ENCODE measurements at places on chromosomes 1 and 21.

DNA sequence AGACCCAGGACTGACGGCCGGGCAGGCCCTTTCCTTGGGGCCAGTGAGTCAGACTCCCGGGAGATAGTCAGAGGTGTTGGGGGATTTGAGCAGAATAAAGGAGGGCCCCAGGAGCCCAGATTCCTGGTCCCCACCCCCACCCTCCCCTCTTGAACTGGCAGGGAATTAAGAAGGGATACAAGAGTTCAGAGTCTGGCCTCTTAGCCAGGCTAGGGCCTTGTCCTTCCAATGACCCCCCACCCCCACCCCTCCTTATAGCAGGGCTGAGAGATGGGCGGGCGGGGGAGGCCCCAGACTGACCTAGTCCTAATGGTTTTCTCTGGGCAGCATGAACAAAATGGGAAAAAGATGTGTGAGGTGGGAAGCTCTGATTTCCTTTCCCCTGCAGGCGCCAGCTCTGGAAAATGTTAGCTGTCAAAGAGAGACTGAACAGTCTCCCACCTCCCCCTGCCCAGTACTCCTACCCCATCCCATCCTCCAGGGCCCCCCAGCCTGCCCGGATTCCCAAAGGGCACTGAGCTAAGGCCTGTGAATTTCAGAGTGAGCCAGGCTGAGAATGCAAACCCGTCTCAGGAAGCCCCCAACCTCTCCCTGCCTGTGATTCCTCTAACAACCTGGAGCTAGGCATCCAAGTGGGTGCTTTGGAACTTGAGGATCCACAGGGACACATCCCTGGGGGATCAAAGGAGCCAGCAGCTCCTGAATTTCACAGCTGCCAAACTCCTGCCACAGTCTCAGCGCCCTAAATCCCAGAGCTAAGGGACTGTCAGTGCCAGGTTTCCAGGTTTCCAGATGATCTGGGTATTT lies 5.8 kb upstream of the CRABP2 start:
- DNase-seq = no peak

DNA sequence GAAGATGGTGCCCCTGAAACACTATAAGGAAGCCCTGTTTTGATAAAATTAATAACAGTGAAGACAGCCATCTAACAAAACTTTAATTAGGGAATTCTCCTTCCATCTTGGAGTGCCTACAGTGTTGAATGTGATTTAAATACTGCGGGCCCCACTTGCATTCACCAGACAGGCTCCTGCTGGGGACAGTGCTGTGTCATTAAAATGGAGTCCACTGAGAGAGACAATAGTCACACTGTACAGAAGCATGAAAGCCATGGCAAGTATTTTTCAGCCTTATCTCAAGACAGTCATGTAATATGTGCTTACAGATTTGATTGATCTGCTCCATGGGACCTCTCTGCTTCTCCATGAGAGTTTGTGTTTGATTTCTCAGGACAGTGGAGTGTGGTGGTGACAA lies 29.7 kb upstream of the ZBTB18 start:
- DNase-seq = no peak

DNA sequence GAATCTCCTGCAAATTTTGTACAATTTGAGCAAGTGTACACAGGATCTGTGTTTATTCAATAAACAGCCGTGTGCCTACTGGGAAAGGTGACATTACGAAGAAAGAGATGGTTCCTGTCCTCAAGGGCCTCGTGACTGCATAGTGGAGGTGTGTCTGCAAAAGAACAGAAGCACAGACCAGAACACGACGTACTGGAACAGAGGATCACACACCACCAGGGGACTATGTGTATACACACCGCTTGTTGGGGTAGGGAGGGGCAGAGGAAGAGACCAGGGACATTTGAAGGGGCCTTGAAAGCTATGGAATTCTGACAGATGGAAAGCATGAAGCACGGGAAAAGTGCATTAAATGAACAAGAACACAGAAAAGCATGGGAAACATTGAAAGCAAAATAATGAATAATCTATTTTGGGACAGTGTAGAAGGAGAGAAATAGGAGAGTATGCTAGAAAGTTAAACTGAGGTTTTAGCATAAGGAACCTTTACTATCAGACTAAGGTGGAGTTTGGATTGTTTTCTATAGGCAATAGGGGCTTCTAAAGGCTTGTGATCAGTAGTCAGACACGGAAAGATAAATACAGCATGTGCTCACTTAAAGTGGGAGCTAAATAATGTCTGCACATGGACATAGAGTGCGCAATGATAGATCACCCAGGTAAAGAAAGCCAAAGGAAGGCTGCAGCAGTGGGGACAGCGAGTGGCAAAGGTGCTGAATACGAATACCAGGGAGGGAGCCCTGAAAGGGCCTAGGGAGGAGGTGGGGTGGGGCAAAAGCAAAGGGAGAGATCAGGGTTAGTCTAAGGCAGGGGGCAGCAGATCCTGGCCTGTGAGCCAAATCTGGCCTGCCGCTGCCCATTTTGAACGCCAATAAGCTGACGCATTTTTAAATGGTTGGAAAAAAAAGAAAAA lies 11.0 kb downstream of the JAK1 start:
- no peak for DNase-seq

DNA sequence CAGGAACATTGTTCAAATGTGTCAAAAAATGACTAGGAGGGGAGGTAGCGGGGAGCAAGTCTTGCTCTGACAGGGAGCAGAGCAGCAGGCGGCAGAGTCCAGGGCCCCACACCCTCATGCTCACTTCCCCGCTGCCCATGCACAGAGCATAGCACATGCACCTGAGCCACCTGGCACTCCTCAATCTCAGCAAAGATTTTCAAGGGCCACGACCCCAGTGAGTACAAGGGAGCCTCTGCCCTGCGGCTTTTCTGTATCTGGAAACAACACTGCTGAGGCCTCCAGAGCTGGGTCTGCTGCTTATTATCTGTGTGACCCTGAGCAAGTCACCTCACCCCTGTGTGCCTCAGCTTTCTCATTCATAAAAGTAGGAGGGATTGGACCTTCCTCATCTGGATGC lies 1.1 kb upstream of the GJB3 start:
- no peak for DNase-seq

- DNase-seq = no peak
These were observed 25.6 kb upstream of the VAV3 start for GRCh38 chr1:107990606-107991005.

DNA sequence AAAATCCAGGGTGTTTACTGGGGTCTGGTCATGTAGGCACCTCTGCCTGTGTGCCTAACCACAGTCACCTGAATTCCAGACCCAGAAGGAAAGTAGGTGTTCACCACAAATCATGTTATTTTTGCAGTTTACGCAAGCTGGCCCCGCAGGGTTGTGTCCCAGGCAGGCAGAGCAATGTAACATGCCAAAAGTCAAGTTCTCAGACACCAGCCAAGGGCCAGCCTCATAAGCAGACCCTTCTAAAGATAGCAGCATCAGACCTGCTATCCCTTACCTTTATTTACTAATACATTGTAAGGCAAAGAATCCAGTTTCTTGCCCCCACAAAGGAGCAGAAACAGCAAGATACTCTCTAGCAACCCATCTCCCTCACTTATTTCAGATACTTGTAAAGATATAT lies 83.0 kb downstream of the GPR161 start:
- no peak for DNase-seq

- DNase-seq = no peak
These were observed 1.1 kb downstream of the KRTAP10-12 start for GRCh38 chr21:44697811-44698734.

DNA sequence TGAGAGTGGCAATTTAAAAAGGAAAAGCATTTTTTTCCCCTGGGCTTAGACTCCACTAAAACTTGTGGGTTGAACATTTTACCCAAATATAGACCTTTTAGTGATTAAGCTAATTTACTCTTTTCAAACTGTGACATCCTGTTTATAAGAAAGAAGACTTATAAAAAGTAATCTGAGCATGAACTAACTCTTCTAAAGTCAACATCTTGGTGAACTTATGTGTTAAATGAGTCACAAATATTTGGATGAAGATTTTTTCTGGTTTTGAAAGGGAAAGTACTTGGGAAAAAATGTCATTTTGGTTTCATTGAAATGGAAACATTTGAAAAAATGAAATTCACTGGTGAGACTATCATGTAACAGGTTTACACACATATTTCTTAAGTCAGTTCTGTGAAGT lies 109.8 kb downstream of the KCNK2 start:
- no peak for DNase-seq

- DNase-seq = no peak
These were observed 27.7 kb upstream of the ATP5PO start for GRCh38 chr21:33943293-33943692.

- no peak for DNase-seq
These were observed 2.7 kb downstream of the CAPN2 start for GRCh38 chr1:223714849-223715603.

GRCh38 chr1:180920702-180921101 lies 8.0 kb downstream of the KIAA1614 start:
- DNase-seq = no peak

- no peak for DNase-seq
These were observed 1252.1 kb upstream of the ADGRL4 start for GRCh38 chr1:80258659-80259058.

All from NCI-H1694 (cell line).